ENCODE measurements at places on chromosomes 1 and 21.

- DNase-seq = peak; percentile 78
Observed at GRCh38 chr1:966704-967300, 520 bp downstream of the PLEKHN1 start.

- DNase-seq = no peak
Observed at GRCh38 chr1:214429951-214430770, 121.2 kb downstream of the PTPN14 start.

GRCh38 chr1:68327414-68327813 is 95.1 kb upstream of the WLS start:
- no peak for DNase-seq

GRCh38 chr1:89213347-89213746 is 14.6 kb upstream of the GBP4 start:
- DNase-seq = no peak

- no peak for DNase-seq
Observed at GRCh38 chr1:42315500-42315899, 19.5 kb downstream of the FOXJ3 start.

GRCh38 chr1:231385416-231385748 is 36.7 kb downstream of the EGLN1 start:
- DNase-seq = no peak

- DNase-seq = no peak
Observed at GRCh38 chr1:24713736-24714135, 31.5 kb upstream of the CLIC4 start.

Measured in stimulated activated CD8-positive, alpha-beta memory T cell treated with anti-CD3 and anti-CD28 coated beads, Interleukin-15, amount 100 ng/mL, for 48 hours (primary cell).